ENCODE measurements at places on chromosomes 7 and 10.

DNA sequence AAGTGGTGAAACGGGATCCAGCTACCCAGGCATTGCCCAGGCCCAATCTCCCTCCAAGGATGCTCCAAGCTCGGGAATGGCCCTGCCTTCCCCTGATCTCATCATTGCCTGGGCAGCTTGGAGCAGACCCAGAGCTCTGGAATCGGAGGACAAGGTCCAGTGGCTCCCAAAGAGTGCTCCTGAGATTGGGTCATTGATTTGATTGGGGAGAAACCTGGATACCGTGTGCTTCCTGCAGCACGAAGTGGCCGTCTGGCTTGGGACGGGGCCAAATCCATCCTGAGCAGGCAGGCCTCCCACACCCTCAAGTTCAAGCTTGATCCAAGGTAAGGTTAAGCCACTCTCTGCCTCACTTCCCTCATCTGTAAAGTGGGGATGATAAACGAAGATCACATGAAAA is 69.9 kb downstream of the OAT start:
- DNase-seq: no peak

- no peak for DNase-seq
These were observed 11.4 kb upstream of the ZKSCAN1 start for GRCh38 chr7:100003711-100004661.

DNA sequence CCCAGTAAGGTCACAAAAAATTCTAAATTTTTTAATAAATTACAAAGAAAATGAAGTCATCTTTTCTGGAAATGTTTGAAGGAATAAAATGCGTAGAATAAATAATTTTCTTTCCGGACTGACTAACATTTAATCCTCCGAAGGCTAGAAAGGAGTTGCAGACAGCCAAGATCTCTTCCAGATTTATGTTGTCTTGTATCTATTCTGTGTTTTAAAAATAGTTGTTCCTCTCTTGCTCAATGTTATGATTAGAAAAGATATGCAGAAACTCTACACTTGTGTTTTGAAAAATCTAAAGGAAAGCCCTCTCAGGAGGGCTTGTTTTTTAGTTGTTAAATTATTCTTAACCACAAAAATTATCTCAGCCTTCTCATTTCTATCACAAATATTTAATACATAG is 70.7 kb downstream of the MACC1 start:
- DNase-seq: no peak

GRCh38 chr10:118445535-118445934 is 103.4 kb upstream of the FAM204A start:
- DNase-seq: no peak

DNA sequence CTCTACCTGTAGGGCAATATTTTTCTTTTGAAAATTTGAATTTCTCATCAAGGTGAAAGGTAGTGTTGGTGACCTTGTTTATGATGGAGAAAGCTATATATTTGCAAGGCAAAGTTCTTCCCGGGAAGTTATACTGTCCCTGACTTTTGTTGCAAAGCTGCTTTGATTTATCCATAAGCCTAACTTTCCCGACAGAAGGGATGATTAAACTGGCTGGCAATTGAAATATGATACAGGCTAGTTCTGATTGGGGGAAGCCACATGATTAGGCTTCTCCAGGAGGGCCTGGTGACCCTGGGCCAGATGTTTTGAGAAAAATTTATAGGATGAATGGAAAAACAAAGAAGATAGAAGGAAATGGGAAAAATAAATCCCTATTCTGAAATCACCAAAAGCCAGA is 215.5 kb downstream of the ACTR3B start:
- no peak for DNase-seq

- DNase-seq: no peak
These were observed 97.2 kb downstream of the SLC25A13 start for GRCh38 chr7:96224685-96225084.

DNA sequence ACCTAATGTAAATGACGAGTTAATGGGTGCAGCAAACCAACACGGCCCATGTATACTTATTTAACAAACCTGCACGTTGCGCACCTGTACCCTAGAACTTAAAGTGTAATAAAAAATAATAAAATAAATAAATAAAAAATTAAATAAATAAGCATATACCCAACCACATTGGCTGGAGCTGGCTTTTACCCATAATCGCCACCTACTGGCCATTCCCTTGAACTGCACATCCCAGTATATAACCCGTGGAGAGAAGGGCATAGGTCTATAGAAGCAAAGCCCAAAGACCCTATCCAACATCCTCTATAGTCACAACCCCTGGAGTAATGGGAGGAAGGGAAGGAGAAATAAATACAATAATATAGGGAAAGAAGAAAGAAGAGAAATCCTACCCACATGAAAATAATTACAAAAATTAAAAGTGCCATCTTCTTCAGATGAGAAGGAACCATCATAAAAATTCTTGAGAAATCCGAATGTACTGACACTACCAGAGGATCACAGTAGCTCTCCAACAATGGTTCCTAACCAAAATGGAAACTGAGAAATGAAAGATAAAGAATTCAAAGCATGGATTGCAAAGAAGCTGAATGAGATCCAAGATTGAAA is 65.6 kb downstream of the TWIST1 start:
- DNase-seq: no peak

DNA sequence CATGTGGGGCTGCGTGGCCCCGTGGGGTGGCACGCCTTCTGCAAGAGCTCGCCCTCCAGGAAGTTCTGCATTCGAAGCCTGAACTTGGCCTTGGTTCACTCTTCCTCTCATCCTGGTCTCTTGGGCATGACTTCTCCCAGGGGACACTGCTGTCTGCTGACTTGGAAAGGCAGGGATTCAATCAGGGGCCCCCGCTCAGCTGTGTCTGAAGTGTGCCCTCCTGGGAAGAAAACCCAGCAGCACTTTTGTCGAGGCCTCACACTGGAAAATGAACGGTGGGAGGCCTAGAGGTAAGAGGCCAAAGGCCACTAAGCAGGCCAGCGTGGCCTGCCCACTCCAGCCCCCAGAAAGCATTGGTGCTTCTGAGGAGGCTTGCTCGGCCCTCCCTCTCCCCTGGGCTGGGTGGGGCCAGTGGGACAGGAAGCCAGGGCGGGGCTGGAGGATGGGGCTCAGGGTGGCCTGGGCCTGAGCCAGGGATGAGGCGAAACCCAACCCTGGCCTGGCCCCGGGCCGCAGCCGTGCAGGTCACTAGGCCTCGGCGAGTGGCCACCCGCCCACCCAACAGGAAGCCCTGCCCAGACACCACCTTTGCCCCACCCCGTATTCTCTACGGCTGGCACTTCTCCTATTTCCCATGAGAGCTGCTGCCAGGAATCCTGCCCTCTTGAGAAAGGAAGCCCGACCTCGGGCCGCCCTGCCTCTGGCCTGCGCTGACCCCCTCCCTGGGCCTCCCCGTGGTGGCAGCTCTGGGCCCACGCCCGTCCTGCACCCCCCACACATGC is 81.1 kb downstream of the ZMIZ1 start:
- DNase-seq: peak; percentile 16

DNA sequence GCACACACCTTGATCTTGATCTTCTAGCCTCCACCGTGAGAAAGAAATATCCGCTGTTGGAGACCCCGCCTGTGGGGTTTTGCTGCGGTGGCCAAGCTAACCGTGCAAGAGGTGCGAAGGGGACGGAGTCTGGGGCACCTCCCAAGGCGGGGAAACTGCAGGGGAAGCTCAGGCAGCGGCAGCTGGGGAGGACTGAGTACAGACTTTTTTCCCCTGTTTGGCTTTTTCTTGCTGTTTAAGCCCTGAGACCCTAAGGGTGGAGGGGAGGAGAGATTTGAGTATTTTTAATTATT is 108.0 kb downstream of the DNAJB6 start:
- no peak for DNase-seq

DNA sequence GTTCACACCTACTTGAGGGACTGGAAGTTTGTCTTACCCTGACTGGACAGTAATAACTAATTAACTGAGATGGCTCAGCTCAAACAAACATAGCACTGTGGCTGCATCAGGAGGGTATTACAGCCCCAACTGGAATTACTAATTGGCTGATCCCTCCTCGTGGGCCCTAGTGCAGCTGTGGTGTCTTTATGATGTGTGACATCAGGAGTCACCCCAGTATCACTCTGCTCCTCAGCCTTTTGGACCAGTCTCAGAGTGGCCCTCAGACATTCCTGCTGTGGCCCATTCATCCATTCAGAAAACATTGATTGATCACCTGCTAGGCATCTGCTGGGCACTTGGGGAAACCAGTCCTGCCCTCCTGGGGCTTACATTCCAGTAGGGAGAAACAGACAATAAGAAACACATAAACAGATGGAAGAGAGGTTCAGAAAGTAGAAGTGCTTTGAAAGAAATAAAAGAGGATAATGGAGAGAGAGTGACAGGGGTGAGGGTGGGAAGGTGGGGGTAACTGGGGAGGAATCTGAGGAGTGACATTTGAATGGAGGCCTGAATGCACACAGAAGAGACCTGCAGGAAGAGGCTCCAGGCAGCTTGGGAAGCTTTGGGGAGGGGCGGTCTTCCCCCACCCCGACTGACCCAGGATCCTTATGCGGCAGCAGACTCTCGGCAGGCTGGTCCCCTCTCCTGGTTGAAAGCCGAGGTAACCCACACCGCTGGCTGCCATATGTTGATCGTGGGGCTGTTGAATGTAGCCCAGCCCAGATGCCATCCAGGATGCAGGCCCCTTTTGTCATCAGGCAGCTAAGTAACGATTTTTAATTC is 113.1 kb downstream of the C10orf105 start:
- no peak for DNase-seq

- DNase-seq: no peak
These were observed 83.2 kb downstream of the USP6NL start for GRCh38 chr10:11528286-11528685.

- no peak for DNase-seq
These were observed 42.7 kb upstream of the TMEM196 start for GRCh38 chr7:19816128-19816527.

GRCh38 chr10:85888004-85888403 is 478.6 kb downstream of the GRID1 start:
- DNase-seq: no peak

DNA sequence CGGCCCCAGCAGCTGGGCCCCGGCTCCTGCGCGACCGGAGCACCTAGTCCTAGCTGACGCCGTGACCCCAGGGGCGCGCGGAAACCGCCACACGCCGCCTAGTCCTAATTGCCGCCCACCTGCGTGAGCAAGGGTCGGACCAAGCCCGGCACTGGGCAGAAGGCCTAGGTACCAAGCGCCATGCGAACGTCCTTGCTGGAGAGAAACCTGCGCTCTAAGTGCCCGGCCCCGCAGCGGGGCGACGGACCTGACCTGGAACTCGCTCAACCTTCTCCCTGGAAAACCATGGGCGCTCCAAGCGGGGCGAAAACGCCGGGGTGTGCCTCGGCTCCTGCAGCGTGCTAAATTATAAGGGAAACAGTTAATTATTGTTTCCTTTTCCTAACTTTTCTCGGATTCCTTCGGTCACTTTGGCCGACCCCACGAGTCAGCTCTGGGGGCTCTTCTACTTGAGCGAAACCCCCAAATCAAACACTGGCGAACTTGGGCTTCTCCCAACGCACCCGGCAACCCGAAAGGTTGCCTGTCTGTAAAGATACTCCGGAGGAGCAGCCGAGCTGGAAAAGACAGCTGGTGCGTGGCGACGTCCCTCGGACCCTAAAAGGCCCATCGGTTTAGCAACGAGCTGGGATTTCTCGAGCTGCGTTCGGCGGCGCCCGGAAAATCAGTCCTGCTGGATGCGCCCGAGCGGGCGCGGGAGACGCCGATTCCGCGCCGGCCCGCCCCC is 5.3 kb upstream of the EBF3 start:
- no peak for DNase-seq

DNA sequence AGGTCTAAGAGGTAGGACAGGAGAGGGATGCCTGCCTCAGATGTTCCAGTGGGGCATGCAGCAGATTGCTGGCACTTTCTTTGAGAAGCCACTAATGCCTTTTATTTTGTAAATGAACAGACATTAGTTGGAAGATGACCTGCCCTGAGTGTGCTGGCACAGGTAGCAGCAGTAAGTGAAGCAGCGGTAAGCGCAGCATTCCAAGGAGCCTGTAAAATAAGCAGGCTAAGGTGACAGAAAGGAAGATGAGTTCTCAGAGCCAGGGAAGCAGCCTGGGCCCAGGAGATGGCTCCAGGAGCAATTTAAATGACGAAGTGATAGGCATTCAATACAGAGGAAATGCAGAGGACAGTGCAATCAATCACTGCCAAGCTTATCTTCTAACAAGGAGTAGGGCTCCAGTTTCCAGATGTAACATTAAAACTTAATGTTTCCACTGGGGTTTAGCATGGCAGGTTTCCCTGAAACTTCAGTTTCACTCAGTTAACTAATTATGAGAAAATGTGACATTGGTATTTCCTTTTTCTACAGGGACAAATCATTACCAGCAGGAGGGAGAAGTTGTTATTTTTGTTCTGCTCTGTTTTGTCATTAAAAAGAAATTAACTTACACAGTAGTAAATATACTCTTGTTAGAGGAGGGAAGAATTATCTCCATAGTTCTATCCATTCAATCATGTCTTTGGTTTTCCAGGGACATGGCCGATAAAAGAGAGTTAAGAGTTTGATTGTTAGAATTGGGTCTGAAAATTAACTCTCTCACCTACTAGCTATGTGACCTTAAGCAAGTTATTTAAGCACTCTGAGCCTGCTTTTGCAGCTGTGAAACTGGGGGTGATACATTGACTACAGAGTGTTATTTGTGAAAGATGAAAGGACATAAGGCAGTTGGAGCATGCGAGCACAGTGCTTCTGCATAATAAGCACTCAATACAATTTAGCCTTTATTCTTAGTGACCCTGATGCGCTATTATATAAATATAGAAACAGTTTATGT is 96.6 kb upstream of the PTN start:
- no peak for DNase-seq

- DNase-seq: no peak
These were observed 44.6 kb downstream of the UBE2H start for GRCh38 chr7:129908181-129908580.

DNA sequence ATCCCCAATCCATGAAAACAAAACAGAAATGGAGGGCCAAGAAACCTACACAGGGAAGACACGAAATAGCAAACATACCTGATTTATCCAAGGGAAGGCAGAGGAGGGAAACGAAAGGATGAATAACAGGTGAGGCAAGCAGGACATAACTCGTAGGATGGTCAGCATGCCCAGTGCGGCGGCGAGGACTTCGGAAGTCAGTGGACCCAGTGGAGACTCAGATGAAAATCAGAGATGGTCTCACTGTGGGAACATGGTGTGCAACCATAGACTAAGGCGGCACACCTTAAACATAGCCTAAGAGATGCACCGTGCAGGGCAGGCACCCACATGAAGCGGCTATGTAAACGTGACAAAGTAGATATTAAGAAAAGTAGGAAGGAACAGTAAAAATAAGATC is 157.5 kb downstream of the MGMT start:
- DNase-seq: no peak
